ENCODE measurements at places on chromosomes 5 and 9. TPM values are rescaled to one million over a fixed set of nuclear protein-coding genes. Genes with fewer than 3 reads are reported as not detected.

The CNTNAP3 gene
- 102 TPM for total RNA-seq

The GPR151 gene
- total RNA-seq = not detected

The PAEP gene
- not detected for total RNA-seq

The CTXN3 gene
- not detected for total RNA-seq

The NFIB gene
- total RNA-seq = 234 TPM

The CXCL14 gene
- not detected for total RNA-seq

The PTPDC1 gene
- 9.1 TPM for total RNA-seq

The ZNF462 gene
- total RNA-seq = 18.0 TPM

The HSPA9 gene
- total RNA-seq = 355 TPM
